ENCODE measurements at places on chromosomes 1 and 21.

DNA sequence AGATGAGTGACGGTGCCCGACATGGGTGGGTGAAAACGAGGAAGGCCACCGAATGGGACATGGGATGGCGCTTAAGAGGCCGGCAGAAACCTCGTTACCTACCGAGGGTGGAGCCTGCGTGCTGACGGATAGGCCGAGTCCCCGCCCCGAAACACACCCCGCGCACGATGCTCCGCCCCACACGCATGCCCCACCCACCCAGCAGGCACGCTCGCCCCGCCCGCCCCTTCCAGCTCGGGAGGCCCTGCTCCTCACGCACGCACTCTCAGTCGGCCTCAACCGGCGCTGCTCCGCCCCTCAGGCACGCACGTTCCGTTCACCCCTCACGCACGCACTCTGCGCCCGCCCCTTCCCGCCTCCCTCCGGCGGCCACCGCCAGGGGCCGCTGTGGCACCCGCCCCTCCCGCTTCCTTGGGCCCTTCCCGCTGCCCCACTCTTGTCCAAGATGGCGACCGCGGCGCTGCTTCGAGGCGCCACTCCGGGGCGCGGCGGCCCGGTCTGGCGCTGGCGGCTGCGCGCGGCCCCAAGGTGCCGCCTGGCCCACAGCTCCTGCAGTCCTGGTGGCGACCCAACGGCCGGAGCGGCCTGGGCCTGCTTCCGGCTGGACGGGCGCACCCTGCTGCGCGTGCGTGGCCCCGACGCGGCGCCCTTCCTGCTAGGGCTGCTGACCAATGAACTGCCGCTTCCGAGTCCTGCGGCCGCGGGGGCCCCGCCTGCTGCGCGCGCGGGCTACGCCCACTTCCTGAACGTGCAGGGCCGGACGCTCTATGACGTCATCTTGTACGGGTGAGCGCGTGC, at the start of gene IBA57:
Gene IBA57, plus strand, starts transcription at position 433 of the 798 bp plus-strand sequence. Its CDS starts 13 bp downstream, at position 446.
- peak; percentile 98 for DNase-seq

DNA sequence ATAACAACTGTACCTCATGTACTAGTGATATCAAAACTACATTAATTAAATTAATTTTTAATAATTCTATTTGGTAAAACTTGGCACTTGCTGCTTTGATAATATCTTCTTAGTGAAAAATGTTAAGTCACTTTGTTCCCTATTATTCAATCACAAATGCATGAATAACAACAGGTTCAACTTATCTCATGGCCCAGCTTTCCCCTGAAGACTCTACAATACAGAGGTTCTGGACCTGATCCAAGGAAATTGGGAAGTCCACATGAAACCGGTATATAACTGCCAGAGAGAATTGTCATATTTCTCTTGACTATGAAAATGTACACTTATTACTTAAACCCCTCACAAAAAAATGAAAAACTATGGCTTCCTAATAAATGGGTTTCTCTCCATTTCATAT, 33.9 kb upstream of the PTPRC start:
- DNase-seq, result no peak

GRCh38 chr1:46582972-46583371, 21.1 kb downstream of the MKNK1 start:
- no peak for DNase-seq

DNA sequence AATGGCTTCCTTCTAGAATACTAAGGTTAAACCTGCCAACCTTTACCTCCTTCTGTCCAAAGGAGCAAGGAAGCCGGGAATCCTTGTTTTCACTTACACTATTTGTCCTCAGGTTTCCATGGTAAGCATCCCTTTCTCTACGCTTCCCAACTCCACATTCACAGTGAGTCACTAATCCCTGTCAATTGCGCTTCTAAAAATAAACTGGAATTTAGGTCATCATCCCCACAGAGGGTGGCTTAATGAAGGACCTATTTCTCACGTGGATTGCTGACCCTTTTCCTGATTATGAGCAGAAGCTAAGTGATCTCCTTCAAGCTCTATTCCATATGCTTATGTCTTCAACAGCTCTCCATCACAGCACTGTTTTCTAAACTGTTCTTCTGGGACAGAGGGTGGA, 39.9 kb upstream of the ABCA4 start:
- DNase-seq, result peak; percentile 3

GRCh38 chr1:200739702-200740570, 1.2 kb downstream of the CAMSAP2 start:
- peak; percentile 56 for DNase-seq

GRCh38 chr1:2445823-2446215, 30.3 kb upstream of the PLCH2 start:
- DNase-seq, result no peak
